ENCODE measurements at places on chromosomes 3 and 15.

DNA sequence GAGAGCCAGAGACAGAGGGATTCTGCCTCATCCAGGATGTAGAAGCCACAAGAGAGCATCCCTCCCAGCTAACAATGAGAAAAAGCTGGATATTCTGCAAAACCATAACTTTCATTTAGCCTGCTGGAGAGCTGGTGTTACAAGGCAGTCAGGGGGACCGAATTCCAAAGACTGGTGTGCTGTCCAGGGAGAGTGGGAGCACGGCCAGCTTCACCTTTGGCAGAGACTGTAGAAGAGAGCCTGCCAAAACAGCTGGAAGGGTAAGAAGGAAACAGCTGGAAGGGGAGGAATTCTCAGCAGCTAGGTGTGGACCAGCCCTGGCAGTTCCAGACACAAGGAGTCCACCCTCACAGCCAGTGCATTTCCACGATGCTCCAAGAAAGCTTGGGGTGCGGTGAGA, 109.9 kb upstream of the LINGO1 start:
- peaks cover 45% of the 10 kb centered on the region for H3K27me3 ChIP-seq
- H3K4me3 ChIP-seq = no peak overlapping the region
- H3K36me3 ChIP-seq = no peaks in the 10 kb centered on the region
- H3K27ac ChIP-seq = no peak overlapping the region
- DNase-seq = no peak

DNA sequence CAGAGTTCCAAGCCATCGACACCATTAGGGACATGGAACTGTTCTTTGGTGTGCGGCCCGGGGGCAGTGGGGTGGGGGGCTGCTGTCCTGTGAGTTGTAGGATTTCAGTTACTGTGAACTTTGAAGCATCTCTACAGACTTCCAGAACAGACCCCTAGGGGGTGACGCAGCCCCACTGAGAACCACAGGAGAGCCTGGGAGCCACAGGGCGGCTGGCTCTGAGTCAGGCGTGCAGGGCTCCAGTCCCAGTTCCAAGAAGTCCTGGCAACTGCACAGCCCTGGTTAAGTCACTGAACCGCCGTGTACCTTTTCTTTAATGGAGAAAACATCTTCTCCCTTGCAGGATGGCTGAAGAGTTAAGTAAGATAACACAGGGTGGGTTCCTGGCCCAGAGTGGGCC, 23.5 kb upstream of the LRTM1 start:
- DNase-seq = peak; percentile 47
- H3K4me3 ChIP-seq = no peak overlapping the region
- no peaks in the 10 kb centered on the region for H3K27me3 ChIP-seq
- no peak overlapping the region for H3K27ac ChIP-seq
- no peaks in the 10 kb centered on the region for H3K36me3 ChIP-seq

DNA sequence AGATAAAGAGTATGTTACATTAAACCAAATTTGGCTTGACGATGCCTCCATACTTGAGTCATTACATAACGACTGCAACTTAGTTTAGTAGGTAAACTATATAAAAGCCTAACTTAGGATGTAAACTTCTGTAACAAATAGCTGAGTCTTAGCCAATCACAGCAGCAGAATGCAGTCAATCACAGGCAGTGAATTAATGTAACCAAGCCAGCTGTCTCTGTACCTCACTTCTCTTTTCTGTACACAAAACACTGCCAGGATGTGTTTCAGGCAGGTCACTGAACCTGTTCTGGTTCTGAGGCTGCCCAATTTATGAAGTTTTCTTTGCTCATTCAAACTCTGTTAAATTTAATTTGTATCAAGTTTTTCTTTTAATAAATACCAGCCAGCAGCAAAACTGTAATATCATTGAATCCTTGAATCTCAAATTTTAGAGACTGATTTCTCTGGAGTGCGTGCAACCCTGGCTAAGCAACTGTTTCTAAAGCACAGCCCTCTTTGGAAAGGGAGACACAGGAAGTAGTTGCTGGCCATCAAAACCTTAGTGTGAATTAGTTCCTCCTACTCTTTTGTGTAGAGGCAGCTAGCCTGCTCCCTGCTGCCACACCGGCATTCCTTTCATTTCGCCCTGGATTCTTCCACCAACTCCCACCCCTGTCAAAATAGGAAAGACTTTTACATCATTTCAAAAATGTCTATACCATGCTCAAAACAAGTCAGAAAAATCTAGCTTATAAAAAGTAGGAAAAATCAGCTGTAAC, 15.2 kb downstream of the RFTN1 start:
- no peaks in the 10 kb centered on the region for H3K27me3 ChIP-seq
- H3K4me1 ChIP-seq = no peaks in the 10 kb centered on the region
- no peak overlapping the region for H3K4me3 ChIP-seq
- no peak for DNase-seq
- no peak overlapping the region for H3K27ac ChIP-seq
- no peaks in the 10 kb centered on the region for H3K36me3 ChIP-seq

GRCh38 chr3:191255156-191255555, 56.1 kb downstream of the OSTN start:
- no peaks in the 10 kb centered on the region for H3K36me3 ChIP-seq
- DNase-seq = no peak
- H3K27ac ChIP-seq = no peak overlapping the region
- no peak overlapping the region for H3K4me3 ChIP-seq
- H3K4me1 ChIP-seq = no peaks in the 10 kb centered on the region

DNA sequence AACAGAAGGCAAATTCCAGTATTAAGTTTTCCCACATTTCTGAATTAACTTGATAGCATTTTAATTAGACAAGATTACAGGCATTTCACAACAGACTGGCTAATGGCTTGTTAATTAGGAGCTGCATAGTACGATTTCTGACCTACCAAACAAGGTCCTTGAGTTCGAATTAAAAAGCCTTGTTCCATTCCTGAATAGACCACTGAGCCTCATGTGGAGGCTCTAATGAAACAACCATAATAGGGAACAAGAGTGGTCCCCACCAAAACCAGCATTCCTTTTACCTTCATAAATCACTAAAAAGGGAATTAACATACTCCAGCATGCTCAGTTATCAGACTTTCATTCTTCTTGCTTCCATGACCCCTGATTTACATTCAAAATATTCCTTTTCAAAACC, 66.4 kb downstream of the PRTG start:
- H3K27ac ChIP-seq = no peak overlapping the region
- no peaks in the 10 kb centered on the region for H3K4me1 ChIP-seq
- no peak for DNase-seq

DNA sequence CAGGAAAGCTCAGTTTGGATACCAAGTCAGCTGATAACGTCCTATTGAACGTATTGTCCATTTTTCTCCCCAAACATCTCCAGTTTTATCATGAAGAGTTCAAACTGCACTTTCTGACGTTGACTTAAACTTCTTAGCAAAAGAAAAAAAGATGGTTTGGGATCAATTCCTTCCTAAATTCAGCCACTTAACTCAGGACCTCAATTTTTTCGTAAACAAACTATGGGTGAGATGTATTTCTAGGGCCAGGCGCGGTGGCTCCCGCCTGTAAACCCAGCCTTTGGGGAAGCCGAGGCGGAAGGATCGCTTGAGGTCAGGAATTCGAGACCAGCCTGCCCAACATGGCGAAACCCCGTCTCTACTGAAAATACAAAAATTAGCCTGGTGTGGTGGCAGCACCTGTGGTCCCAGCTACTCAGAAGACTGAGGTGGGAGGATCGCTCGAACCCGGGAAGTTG, 464 bp upstream of the MRPS25 start:
- no peaks in the 10 kb centered on the region for H3K27me3 ChIP-seq
- H3K27ac ChIP-seq = peak overlapping the region; percentile 86
- DNase-seq = no peak
- H3K4me3 ChIP-seq = peak overlapping the region; percentile 89
- H3K4me1 ChIP-seq = no peaks in the 10 kb centered on the region

GRCh38 chr3:188624384-188624783, 470.4 kb downstream of the LPP start:
- no peaks in the 10 kb centered on the region for H3K4me1 ChIP-seq
- peak overlapping the region; percentile 29 for H3K27ac ChIP-seq
- H3K27me3 ChIP-seq = no peaks in the 10 kb centered on the region
- no peaks in the 10 kb centered on the region for H3K36me3 ChIP-seq
